ENCODE measurements at places on chromosomes 1 and 21.

DNA sequence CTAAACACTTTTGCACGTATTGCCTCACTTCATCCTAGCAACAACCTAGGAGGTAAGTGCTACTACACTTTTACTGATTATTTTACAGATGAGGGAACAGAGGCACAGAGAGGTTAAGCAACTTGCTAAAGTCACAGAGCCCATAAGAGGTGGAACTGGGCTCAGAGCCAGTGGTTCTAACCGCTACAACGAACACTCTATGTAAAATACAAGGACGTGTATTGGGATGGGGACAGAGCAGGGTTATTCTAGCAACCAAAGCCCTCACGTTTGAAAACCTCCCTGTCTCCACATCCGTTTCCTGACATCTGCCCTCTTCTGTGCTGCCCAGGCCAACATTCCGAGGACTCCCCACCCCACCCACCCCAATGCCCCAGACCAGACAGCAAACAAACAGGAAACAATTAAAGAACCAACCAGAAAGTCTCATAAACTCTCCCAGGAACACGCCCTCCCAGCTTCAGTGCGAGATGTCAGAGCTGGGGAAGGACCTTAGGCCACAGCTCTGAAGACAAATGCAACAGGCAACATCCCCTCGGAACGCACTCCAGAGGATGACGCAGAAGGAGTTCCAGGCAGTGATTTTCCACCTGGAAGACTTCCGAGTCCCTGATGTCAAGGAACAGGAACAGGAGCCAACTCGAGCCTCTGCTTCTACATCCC lies 41.1 kb downstream of the GLIS1 start:
- DNase-seq: no peak

DNA sequence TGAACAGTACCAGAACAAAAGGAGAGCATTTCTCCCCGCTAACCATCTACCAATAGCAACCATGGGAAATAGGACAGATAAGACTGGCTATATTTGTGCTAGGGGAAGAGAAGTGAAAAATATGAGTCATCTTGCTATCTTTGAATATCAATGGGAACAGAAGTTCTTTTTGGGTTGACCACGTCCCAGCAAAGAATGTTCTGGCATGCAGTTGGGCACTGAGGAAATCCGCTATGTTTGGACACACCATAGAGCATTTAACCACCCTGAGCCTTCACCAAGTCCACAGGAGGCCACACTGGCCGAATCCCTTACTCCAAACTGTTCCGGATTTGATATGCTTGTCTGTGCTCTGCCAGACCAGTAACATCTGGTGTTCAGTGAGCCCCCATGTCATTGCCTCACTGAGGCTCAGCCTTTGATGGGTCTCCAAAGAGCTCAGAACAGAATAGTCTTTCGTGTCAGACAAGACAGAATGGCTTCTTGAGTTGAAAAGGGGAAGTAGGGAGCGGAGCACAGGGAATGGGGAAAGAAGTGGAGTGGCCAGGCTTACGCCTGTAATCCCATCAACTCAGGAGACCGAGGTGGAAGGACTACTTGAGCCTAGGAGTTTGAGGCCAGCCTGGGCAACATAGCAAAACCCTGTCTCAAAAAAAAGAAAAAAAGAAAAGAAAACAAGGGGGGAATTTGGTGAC lies 81.4 kb downstream of the SMYD2 start:
- DNase-seq: no peak

GRCh38 chr1:92346866-92347640 lies 48.2 kb downstream of the RPAP2 start:
- no peak for DNase-seq

GRCh38 chr1:15384301-15384901 lies 25.3 kb upstream of the EFHD2 start:
- no peak for DNase-seq

GRCh38 chr1:165837838-165838364 lies 10.5 kb downstream of the UCK2 start:
- DNase-seq: no peak

DNA sequence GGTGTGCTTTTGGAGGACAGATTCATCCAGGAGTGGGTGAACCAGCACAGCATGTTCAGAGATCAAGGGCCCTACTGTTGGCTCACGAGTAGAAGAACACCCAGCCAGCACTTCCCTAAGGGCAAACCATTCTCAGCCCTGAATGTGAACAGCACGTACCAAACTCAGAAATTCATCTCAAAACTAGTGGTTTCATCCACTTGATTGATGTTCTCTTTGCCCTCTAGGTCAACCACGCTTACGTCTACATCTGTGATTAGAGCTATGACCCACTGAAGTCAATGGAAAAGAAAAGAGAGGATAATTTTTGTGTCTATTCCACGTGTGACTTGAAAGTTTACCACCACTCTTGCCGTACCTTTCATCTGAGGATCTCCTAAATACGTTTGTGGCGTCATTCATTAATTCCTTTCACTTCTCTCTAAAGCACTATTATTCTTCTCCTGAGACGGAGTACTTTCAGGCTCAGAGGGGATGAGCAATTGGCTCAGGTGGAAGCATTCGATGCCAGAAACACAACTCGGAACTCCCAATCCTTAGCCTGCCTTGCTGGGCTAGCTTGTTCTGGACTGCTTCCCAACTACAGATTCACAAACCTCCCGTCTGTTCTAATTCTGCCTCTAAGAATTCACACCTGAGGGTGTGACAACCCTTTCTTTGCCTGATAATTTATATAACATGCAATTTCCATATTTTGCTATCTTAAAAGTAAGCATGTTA lies 57.3 kb upstream of the HIVEP3 start:
- no peak for DNase-seq

GRCh38 chr1:109578947-109579443 lies 30.6 kb downstream of the GNAI3 start:
- DNase-seq: no peak

DNA sequence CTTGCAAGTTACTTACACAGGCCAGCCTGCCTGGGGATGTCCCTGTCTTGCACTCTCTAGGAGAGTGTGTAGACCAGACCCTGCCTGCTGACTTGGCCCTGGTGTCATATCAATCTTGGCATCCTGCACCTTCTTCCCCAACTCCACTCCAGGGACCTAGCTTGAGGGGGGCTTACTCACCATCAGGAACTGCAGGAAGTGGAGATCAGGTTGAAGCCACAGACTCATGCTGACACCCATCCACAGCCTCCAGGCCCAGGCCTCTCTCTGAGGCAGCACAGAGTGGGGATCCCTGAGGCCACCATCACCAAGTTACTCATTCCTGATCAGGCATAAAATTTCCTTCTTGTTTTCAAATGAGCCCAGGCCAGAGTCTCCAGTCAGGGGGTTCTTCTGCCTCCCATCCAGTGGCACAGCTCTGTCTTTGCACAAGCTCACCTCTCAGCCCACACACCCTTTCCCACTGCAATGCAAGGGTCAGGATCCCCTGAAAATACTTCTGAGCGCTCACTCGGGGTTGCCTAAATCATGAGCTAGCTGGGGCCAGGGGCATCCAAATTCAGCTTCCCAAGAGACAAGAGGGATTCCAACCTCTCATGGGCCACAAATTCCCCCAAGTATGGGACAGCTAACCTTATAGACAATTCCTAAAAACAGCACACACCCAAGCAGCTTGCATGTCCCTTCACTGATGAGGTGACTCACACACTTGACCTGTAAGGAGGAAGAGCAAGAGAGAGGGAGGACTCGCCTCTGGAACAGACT lies 33.5 kb downstream of the CSMD2 start:
- no peak for DNase-seq

- no peak for DNase-seq
Observed at GRCh38 chr21:31713973-31714740, 17.8 kb downstream of the SCAF4 start.

DNA sequence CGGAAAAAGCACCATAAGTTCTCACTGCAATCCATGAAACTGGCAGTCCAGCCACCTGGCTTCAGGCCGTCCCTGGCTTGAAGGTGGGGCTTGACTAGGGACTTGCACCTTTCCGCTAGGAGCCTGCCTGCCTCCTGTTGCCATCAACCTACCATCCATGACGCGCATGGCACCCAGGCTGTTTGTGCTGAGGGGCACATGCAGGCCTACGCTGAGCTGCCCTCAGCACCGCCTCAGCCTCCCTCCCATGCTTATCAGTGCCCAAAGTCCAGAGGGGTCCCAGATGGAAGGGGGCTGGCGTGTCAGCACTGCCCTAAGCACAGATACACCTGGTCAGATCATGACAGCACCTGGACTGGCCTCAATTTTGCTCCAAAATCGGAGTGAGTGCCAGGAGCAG lies 190.2 kb upstream of the LYPLAL1 start:
- no peak for DNase-seq

DNA sequence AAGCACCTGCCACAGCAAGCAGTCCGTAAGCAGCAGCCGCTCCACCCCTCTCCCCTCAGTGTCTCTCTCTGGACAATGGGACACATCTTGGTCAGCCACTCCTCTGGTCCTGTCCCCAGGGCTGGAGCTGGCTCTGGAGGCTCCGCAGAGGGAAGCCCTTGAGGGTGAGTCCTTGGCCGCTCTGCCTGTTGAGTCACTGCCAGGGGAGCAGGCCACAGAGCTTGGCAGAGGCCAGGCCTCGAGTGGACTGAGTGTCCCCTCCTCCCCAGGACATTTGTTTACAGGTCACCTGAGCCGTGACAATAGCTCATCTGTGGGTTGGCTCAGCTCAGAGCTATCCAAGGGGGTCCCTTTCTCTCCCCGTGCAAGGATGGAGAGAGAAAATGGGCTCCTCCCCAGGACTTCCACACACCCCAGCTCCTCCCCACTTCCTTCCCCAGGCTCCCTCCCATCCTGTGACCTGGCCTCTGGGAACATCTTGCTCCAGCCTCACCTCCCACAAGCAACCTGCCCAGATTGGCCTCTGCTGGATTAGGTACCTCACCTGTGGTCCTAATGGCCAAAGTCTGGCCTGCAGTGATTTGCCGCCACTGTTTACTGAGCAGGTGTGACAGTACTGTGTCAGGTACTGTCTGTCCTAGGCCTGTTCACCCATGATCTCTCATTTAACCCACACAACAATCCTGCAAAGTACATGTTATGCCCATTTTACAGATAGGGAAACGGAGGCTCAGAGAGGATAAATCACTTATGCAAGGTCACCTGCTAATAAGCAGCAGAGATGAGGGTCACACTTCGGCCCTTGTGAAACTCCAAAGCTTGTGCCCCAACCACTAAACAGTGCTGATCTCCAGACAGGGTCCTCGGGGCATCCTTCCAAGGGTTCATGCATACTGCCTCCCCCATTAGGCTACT lies 4.8 kb downstream of the FAM131C start:
- no peak for DNase-seq

- DNase-seq: no peak
Observed at GRCh38 chr1:227949341-227949921, 1.7 kb upstream of the WNT9A start.

DNA sequence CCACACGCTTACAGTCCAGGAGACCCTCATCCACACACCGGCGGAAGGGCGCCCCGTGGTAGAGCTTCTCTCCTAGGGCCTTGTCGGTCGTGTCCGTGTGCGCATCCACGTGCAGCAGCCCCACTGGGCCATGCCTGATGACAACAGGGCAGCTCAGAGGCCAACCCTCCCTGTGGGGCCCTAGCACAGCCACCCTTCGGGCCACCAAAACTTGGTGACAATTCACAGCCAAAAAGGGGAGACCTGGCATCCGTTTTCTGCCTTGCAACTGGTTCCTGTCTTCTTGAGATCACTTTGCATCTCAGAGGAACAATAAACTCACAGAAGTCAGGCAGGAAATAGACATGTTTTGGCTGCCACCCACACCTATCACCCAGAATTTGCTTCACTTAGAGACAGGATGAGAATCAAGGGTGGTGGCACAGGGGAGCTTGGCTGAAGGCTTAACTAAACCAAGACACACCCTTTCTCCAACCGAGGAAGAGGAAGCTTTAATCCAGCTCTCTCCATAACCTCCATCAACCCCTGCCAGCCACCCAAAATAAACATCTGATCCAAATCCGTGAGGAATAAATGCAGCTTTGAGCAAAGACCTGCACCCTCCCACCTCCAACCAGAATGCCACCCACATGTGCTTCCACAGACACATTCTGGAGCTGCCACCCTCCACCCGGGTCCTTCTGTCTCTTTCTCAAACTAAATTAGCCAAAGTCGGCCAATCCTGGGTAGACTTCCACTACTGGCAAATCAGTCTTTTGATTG lies 5.7 kb downstream of the AGMAT start:
- no peak for DNase-seq

GRCh38 chr1:175935166-175935565 lies 191.8 kb upstream of the TNR start:
- no peak for DNase-seq

DNA sequence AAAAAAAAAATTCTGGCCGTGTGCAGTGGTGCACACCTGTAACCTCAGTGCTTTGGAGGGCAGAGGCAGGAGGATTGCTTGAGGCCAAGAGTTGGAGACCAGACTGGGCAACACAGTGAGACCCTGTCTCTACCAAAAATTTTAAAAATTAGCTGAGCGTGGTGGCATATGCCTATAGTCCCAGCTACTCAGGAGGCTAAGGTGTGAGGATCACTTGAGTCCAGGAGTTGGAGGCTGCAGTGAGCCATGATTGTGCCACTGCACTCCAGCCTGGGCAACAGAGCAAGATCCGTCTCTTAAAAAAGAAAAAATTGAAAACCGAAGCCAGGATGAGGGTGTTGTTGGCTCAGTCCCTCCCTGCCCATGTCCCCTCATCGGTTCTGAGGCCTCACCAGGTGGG lies 55.9 kb upstream of the PAX7 start:
- no peak for DNase-seq

DNA sequence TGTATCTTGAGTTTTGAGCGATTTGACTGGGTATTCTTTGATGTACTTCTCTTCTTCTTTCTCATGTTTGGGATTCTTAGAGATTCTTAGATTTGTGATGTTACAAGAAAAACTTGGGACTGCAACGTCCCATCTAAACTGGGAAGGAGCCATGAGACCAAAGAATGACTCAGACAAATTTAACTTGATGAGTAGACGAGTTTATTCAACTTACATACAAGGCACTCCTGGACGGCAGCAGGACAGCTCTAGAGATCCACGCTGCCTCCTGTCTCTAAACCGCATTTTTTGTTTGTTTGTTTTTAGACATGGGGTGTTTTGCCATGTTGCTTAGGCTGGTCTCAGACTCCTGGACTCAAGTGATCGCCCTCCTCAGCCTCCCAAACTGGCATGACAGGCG lies 137.1 kb downstream of the PIK3R3 start:
- DNase-seq: no peak

DNA sequence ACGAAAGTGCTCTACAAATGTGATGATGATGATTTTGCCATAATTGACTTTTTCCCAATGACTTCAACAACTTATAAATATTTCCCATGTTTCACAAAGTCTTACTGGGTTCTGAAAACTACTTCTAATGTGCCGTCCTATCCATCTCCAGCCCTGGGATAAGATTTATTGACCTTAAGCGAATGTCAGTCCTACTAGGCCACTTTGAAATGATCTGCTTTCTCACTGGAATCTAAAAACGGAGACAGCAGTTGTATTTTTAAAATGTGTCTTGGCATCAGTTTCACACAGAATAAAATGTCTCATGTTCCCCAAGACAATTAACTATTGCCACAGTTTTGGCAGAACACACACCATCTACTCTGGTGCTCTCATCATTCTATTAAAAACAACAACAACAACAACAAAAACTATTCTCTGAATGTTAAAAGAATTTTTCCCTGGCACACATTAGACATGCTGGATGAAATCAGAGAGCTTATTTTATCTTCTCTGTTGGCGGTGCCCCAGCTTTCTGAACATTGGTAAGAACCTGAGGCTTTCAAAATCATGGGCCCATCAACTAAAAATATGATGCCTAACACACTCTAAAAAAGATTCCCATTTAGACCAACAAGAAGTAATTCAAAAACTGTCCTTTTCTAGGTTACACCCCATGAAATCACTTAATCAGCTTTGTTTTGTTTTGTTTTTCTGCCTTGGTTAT lies 23.1 kb upstream of the DNASE2B start:
- no peak for DNase-seq

- no peak for DNase-seq
Observed at GRCh38 chr1:98323906-98324358, 337.6 kb upstream of the SNX7 start.

- no peak for DNase-seq
Observed at GRCh38 chr1:221822591-221822990, 80.7 kb upstream of the DUSP10 start.
